Bronchus fibroblast of lung (primary cell): ENCODE measurements at places on chromosomes 16 and 17. TPM values are rescaled to one million over a fixed set of nuclear protein-coding genes. Genes with fewer than 3 reads are reported as not detected.

Gene PRKCB
- not detected in 2 replicates for total RNA-seq

Gene ENPP7
- not detected in 2 replicates for total RNA-seq

Gene LLGL2
- 0.30 and 1.5 TPM in 2 replicates for total RNA-seq

Gene EMC8
- total RNA-seq = 36.9 and 37.7 TPM in 2 replicates

Gene CCR7
- total RNA-seq = not detected in 2 replicates

Gene AATK
- total RNA-seq = 0.15 and 0.17 TPM in 2 replicates

Gene JPH3
- total RNA-seq = under 0.01 and 0.17 TPM in 2 replicates

Gene CEP20
- total RNA-seq = 38.5 and 48.9 TPM in 2 replicates

Gene KCNH6
- not detected in 2 replicates for total RNA-seq

Gene CCL16
- total RNA-seq = not detected in 2 replicates

Gene BMERB1
- total RNA-seq = 15.0 and 19.3 TPM in 2 replicates

Gene KCNH4
- total RNA-seq = under 0.01 TPM in 1 of 2 replicates, not detected in the other

Gene CCL4
- not detected in 2 replicates for total RNA-seq

Gene CCDC200
- total RNA-seq = not detected in 2 replicates

Gene CRHR1
- total RNA-seq = not detected in 2 replicates

Gene TMEM94
- 35.2 and 44.9 TPM in 2 replicates for total RNA-seq

Gene ITGAD
- total RNA-seq = not detected in 2 replicates

Gene TSNAXIP1
- 0.17 and 1.2 TPM in 2 replicates for total RNA-seq

Gene ASPHD1
- 2.9 and 4.8 TPM in 2 replicates for total RNA-seq

Gene CHST6
- total RNA-seq = 1.0 and 2.0 TPM in 2 replicates

Gene SLC5A2
- not detected in 2 replicates for total RNA-seq

Gene CEP295NL
- 0.30 and 0.34 TPM in 2 replicates for total RNA-seq

Gene KCNJ16
- total RNA-seq = not detected in 2 replicates

Gene C16orf46
- total RNA-seq = 1.6 TPM in 1 of 2 replicates, not detected in the other

Gene KRT40
- not detected in 2 replicates for total RNA-seq

Gene DNAI2
- total RNA-seq = not detected in 2 replicates

Gene FOXN1
- not detected in 2 replicates for total RNA-seq

Gene TMEM92
- under 0.01 and 0.15 TPM in 2 replicates for total RNA-seq

Gene KIF19
- not detected in 2 replicates for total RNA-seq
